ENCODE measurements at places on chromosomes 2 and 18.

- DNase-seq = peak; percentile 40
Measured at GRCh38 chr2:201643216-201643890, at the start of gene TMEM237. Gene TMEM237 (minus strand): TSS chr2:201643503. CDS start chr2:201643400, 103 bp downstream.

GRCh38 chr2:202786842-202787241 is 84.7 kb downstream of the ICA1L start:
- no peak for DNase-seq

GRCh38 chr2:8796315-8796848 is 41.0 kb downstream of the KIDINS220 start:
- DNase-seq = no peak

GRCh38 chr2:118502106-118502505 is 345.3 kb downstream of the EN1 start:
- DNase-seq = no peak

- DNase-seq = no peak
Measured at GRCh38 chr2:41735476-41735875, 312.3 kb upstream of the PKDCC start.

DNA sequence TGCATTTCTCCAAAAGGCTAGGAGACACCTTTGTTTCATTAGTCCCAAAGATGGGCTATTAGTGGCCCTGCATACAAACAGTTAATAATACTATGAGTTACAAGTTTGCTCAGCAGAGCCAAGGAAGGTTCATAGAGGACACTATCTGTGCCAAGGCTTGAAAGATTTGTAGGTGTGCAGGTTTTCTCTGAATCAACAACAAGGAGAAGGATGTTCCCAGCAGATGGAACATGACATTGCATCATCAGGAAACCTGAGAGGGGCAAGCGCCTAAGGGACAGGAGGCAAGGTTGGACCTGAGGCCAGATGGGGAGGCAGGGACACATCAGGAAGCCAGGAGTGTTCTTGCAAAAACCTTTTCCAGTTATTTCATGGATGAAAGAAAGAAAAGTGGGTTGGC is 35.4 kb upstream of the STK17B start:
- no peak for DNase-seq

DNA sequence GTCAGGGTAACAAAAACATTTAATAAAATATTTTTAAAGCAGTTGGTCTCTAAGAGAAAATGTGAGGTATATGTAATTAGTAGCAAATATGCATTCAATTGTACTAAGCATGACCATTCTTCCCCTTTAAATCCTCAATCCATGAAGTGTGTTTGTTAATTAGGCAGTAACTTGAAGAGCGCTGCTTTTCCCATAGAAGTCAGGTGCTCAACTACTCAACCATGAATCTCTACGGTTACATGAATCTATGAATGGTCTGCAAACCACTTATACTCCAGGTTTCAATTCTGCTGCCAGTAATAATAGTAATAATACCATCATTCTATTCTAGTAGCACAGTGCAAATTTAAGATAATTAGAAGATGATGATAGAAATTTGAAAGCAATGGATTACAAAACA is 55.8 kb downstream of the SLC8A1 start:
- DNase-seq = no peak

GRCh38 chr2:54597153-54597848 is 126.2 kb upstream of the EML6 start:
- DNase-seq = no peak

DNA sequence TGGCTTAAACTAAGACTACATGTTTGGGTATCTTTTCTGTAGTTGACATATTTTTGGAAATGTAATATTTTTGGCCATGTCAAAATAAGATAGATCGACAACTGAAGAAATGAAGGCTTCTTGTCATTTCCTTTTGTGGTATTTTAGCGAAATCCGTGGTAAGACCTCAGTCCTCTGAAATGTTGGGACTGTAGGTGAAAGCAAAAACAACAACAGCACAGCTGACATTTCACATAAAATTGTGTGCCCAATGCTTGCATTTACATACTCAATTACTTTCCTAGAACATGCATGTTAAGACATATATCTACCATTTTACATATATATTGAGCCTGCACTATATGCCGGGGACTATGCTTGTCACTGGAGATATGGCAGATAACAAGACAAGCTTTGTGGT is 50.2 kb downstream of the SPP2 start:
- DNase-seq = no peak

DNA sequence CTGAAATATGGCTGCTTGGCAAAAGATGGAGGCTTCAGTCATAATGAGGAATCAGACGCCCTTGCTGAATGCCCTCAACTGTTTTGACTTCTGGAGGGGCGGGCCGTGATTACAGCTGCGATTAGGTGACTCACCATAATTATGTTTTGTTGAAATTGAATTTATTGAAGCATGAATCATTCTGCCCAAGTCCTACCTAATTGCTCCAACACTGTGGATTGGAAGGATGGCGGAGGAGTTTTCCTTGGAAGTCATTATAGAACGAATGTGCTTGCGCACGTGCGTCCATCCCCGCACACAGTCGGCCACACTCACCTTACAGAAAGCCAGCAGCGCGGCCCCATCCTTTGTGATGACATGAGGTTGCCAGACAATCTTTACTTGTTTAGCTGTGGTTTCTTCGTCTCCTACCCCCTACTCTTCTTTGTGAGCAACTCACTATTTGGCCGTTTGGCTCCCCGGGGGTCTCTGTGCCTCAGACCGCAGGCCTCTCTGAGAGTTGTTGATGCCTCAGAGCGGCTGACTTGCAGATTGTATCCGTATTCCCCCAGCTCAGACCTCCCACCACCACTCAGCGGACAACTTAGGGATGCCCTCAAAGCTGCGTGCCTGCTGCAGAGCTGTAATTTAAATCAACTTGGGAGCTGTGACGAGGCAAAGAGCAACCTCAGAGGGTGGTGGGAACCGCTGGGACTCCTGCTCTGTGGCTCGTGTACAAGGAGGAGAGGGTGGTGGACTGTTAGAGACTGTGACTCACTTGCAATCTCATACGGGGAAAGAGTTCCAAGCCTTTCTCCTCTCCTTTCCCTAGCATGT is 513.4 kb downstream of the TNS1 start:
- DNase-seq = peak; percentile 16

GRCh38 chr2:68487773-68488355 is 20.5 kb downstream of the APLF start:
- DNase-seq = no peak

GRCh38 chr2:120735746-120736170 is at the start of gene GLI2:
Gene GLI2 (plus strand): TSS chr2:120735868. CDS start chr2:120797321, 61,453 bp downstream.
- peak; percentile 87 for DNase-seq

GRCh38 chr2:191204433-191204832 is 40.8 kb upstream of the MYO1B start:
- no peak for DNase-seq

DNA sequence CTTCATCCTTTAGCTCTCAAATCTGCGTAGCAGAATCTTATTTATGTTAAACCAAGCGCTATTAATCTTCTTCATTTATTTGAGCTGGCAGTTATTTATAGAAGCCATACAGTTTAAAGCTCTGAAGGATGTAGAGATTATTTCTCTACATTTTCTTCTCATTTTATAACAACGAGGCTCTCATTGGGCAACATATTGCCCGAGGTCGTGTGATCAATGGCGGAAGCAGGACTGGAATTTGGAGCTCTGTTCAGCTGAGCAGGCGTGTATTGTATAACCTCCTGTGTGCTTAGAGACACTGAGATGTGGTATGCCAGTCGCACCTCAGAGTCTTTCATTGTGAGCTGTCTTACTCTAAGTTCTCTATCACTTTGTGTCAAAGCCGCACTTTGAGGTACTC is 17.5 kb upstream of the DRC1 start:
- no peak for DNase-seq

DNA sequence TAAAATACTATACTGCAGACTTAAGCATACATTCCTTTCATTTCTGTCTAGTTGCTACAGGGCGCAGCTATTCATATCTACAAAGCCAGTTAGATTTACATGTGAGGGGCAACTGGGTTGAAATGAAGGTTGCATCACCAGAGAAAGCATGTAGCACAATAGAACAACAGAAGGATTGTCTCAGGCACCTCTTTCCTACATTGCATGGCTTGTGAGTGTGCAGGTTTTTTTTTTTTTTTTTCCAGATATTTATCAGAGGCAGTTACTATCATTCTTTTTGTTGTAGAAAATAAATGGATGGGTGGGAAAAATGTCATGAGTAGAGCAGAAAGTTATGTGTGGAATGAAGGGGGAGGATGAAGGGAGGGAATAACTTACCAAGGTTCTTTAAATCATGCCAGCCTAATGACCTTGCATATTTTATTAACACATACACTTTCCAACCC is 86.8 kb downstream of the ERBB4 start:
- no peak for DNase-seq

GRCh38 chr2:172038121-172038520 is 38.4 kb downstream of the METAP1D start:
- DNase-seq = no peak

- no peak for DNase-seq
Measured at GRCh38 chr2:229268626-229269025, 2.5 kb downstream of the PID1 start.

DNA sequence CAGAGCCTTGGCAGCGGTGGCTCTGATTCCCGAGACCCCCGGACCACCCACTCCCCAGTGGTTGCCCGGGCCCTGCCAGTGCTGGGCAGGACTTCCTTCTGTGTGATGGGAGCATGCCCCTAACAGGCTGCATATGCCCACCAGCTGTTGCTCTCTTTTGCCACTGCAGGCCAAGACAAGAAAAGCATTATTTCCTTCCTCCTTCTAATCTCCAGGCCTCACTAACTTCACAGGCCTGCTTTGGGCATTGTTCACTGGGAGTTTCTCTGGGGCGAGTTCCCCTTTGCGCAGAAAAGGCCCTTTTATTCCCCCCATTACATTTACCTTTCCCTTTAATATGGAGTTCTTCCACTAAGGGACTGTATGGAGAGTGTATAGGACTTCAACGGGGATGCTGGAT is 249.1 kb upstream of the SIX2 start:
- no peak for DNase-seq

- DNase-seq = no peak
Measured at GRCh38 chr2:169468841-169469240, 10.5 kb upstream of the BBS5 start.

DNA sequence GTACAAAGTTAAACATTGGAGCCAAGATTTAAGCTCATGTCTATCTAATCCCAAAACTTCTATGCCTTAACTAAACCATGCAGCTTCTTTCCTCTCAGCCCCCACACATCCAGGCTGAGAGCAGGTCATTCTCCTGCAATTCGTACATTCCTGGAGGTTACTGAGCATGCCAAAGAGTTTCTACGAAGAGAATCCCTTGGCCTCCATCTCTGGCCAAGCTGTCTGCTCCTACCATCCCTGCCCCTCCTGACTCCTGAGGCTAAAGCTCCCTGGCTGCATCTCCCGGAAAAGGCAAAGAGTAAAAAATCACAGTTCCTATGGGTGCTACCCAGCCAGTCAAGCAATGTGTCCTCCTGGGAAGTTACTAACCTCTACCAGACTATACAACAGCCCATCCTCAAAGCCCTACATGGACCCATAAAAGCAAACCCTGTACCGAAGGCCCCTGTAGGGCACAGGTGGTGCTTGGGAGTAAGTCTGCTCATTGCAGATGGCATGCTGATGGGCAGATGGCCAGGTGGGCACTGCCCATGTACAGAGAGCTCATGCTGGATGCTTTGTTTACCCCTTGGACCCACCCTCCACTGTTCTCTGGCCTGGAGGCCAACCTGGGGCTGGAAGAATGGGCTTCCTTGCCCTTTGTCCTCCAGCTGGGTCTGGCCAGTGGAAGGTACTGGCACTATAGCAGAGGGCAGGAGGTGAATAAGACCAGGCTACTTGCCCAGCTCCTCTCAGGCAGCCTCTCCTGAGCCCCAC is 99.5 kb downstream of the TTC32 start:
- DNase-seq = no peak
